ENCODE measurements at places on chromosomes 2 and 18.
A peak's percentile ranks its signal among the peaks of the same experiment; 100 is the strongest.

GRCh38 chr18:6486764-6487426, 72.2 kb upstream of the L3MBTL4 start:
- DNase-seq, result no peak

DNA sequence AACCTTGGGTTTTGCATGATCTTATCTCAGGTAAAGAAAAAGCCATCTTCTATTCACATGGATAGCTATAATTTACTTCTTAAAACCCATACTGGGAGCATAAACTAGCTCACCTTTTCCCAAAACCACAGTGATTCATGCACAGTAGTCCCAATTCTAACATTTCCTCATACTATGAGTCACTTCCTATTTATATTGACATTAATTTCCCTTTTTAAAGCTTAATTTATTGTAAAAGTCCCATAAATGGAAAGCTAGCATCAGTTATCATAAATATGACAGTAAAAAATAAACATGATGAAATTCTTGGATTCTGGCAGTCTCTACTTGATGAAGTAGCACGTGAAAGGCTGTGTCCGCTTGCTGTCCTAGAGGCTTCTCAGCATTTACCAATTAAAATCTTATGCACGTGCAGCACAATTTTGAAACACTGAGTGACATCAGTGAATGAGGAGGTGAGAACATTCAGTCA, 180.1 kb downstream of the CDH2 start:
- DNase-seq, result no peak

DNA sequence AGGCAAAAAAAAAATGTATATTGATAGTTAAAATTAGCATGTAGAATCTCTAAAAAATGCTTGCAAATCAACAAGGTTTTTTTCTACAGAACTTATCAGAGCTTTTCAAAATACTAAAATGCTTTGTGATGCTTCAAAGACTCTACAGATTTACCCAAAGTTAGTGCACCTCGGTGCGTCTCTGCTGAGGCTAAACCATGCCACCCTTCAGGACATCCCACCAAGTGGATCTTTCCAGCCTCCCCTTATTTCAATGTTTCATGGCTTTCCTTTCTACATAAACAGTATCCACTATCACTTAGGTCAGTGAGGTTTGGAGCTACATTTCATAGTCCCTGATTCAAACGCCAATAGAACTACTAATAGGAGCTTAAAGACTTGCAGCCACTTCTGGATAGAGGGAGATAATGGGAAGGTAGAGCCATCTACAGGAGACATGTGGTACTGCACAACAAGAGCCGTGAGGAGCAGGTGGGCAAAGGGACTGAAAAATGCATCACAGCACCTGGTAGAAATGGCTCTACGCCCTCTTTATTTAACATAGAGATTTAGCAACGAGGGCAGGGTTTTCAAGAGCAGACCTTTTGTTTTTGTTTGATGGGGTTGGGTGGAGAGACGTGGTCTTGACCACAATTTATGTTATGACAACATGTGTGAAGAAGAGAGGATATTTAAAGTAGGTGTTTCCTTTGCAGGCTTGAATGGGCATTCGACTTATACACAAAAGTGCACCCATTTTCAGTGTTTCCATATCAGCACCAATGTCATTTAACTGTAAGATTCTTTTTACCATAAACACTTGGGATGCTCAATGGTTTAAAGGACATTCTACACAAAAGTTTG, 56.1 kb upstream of the SLC35G4 start:
- DNase-seq, result peak; percentile 30

DNA sequence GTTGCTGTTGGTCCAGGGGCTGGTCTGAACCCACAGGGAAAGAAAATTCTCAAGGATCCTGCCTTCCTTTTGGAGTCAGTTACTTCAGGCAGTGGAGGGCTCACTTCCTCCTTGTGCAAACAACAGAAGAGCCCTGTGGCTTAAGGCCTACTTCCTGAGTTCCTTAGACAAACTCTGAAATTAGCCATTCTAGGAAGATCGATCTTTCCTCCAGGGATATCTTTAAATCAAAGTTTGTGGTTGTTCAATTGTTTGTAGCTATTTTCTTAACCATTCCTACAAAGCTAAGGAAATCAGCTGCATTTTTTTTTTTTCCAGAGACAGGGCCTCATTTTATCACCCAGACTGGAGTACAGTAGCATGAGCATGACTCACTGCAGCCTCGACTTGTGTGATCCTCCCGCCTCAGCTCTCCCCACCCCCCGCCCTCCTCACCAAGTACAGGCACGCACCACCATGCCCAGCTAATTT, 156.0 kb downstream of the TANC1 start:
- peak; percentile 27 for DNase-seq

DNA sequence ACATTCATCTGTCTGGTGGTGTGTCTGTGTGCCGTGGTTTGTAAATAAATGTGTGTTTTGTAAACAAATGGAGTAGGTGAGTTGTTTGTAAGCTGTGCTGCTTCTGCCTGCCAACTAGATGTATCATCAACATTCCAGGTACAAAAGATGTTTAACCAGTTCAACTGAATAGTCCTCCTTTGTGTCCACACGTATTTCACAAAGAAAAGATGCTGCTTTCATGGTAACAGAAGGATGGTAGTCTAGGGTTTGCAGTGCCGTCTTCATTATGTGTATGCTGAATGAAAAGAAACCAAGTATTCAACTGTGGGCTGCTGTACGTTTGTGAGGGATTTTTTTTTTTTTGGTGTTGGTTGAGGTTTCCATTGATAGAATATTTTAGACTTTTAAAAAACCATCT, 72.1 kb downstream of the CAMKMT start:
- DNase-seq, result no peak

- no peak for DNase-seq
These were observed 111.3 kb downstream of the PLCL1 start for GRCh38 chr2:197915548-197916265.

- DNase-seq, result no peak
These were observed 27.5 kb upstream of the CAB39 start for GRCh38 chr2:230685178-230685577.

DNA sequence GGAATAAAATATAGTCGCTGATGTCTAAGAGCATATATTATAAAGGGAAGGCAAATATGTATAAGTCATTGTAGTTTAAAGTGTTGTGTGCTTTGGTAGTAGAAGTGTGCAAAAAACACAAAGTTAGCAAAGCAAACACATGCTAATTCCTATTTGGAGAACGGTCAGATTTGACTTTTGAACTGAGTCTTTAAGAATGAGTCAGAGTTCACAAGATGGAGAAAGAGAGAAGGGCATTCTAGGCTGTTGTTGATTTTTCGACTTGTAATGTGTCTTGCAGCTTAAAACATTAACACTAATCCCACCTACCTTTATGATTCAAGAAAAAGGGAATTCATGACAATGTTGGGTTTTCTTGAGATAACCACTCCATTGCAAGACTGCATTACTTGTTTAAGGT, 98.1 kb downstream of the CRIM1 start:
- no peak for DNase-seq

DNA sequence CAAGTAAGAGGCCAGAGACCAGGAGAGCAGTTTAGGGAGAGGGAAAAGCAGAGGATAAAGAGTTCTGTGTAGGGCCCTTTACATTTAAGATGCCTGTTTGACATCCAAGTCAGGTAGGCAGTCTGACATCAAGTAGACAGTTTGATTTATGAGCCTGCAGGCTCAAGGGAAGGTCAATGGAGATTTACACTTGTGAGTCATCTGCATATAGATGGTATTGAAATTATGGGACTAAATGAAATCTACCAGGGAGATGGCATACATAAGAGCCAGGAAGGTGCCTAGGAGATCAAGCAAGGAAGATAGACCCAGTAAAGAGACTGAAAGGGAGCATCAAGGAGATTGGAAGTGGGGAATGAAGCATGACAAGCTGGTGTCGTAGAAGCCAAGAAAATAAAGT, 212.4 kb upstream of the PKDCC start:
- DNase-seq, result no peak

GRCh38 chr2:26519396-26520147, 41.6 kb upstream of the OTOF start:
- DNase-seq, result no peak

GRCh38 chr2:55842046-55842445, 81.5 kb downstream of the EFEMP1 start:
- no peak for DNase-seq

DNA sequence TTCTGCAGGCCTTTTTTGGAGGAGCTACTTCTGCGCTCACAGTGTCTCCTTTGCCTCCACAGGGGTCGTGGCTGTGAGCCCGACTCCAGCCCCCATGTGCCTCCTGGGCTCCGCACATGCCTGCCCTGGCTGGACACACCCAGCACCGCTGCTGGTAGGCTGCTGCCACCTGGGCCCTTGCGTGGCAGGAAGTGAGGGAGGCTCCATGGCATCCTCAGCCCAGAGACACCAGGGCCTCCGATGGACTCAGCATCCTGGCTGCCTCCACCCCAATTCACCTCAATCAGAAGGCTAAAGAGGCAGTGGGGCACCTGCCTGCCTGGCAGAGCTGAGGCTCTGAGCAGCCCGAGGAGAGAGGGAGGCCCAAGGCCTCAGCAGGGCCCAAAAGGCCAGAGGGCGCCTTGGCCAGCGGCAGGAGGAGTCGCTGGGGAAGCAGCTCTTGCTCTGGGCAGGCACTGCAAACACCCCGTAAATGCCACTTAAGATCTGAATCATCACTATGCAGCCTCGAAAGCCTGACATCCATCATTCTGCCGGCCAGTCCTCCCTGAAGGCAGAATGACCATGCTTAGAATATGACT, 68.3 kb upstream of the OTOS start:
- no peak for DNase-seq

DNA sequence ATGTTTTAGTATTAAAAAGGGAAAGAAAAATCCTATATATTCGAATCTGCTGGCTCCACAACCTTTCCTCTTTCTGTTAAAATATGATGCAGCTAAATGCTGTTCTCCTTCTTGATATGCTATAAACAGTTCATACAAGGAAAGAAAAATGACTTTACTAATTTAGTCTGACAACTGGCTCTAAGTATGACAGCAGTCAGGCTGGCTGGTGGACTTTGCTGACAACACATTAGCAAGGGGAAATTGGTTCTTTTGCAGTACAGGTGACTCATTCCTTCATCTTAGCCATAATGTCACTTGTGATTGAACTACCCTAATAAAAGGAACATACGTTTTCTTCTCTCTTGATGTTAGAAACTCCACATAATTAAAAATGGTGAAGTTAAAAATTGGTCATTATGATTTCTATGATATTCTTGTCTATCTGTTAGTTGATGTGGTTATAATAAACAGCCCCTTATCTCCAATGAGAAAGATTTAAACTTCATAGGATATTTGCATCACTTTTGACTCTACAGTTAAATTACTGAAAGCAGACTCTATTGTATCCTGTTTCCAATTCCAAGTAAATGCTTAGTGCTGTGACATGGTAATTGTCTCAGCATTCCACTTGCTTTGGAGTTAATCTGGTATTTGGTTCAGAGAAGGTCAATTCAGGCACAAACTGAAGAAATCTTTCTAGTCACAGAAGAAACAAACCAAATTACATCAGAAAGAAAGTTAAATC, 315.3 kb upstream of the GULP1 start:
- no peak for DNase-seq

- peak; percentile 20 for DNase-seq
These were observed at the start of gene AOX1 for GRCh38 chr2:200585730-200586643. TSS of gene AOX1 (plus strand) at chr2:200586014. CDS start at chr2:200586109, 95 bp downstream.

- DNase-seq, result no peak
These were observed 369.6 kb upstream of the ID2 start for GRCh38 chr2:8312221-8312620.

- DNase-seq, result no peak
These were observed 214.2 kb downstream of the DYSF start for GRCh38 chr2:71667256-71668182.

DNA sequence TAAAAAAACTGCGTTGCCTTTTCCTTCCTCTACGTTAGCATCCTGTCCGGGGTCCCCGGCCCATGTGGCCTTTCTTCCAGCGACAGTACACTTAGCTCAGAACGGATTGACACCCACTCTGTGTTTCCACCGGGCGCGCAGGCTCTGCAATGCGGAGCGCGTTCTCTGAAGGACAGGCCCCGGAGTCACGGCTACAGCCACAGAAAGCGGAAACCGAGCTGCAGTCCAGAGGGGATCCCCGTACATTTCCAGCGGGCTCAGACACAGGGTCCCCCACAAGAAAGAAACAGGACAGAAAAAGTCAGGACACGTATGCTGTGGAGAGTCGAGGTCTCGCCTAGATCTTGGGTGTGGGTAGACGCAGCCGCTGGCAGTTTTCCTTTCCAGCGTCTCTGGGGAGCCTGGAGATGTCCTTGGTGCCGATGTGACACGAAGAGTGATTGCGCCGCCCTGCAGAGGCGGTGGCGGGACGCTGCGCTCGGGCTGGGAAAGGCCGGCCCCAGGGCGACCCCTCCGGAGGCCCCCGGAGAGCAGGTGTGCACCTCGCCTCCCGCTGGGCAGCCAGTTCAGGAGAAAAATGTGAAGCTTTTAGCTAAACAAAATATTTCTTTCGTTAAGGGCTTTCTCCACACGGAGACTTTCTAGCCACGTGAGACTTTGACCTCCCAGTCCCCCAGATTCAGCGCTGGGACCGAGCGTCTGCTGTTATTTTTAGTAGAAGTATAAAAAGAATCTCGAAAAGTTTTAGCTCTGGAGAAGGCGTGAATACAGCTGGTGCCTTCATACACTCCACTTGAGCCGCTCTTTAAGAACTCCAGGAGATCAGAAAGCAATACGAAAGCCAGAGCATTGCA, 1.3 kb upstream of the ACKR3 start:
- DNase-seq, result peak; percentile 59

GRCh38 chr2:88810488-88810887, 119.0 kb downstream of the RPIA start:
- DNase-seq, result no peak

DNA sequence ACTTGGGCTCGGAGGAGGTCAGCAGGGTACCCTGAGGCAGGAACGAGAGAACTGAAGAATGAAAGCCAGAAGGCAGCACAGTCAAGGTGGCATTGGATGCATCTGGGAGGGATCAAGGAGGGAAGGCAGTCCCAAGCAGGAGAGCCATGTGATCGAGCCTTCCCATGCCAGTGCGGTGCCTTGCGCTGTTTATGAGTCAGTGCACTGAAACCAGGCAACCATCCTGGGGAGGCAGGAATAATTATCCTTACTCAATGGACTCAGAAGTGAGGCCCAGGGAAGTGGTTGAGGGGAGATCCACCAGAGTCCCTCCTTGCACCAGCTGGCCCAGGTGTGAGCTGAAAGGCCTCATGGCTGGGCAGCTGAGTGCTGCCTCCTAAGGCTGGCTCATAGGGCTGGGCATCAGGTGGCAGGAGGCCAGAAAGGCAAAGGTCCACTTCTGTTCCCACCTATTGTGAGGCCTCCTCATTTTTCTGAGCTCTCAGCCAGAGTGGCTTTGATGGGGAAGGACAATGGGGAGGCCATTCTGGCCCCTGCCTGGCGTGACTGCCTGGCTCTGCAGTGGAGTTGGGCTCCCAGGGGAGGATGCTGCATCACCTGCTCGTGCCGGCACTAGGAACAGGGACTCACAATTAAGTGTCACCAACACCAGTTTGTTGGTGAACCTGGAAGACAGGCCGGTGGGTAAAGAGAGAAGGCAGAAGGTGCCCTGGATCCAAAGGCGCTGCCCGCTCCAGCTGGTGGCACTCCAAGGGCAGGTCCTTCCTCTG, 82.3 kb downstream of the TFCP2L1 start:
- DNase-seq, result no peak

GRCh38 chr18:36493349-36494159, 196.0 kb downstream of the FHOD3 start:
- no peak for DNase-seq

Measured in activated naive CD8-positive, alpha-beta T cell treated with anti-CD3 and anti-CD28 coated beads, Interleukin-2, amount 50 U/mL, for 24 hours (primary cell).